Left renal cortex interstitium (tissue), 4 donors: ENCODE measurements at places on chromosomes 7 and 10. TPM values are rescaled to one million over a fixed set of nuclear protein-coding genes. Genes with fewer than 3 reads are reported as not detected.

- no peak for DNase-seq
These were observed 13.2 kb downstream of the SHOC2 start for GRCh38 chr10:110932505-110933180.

DNA sequence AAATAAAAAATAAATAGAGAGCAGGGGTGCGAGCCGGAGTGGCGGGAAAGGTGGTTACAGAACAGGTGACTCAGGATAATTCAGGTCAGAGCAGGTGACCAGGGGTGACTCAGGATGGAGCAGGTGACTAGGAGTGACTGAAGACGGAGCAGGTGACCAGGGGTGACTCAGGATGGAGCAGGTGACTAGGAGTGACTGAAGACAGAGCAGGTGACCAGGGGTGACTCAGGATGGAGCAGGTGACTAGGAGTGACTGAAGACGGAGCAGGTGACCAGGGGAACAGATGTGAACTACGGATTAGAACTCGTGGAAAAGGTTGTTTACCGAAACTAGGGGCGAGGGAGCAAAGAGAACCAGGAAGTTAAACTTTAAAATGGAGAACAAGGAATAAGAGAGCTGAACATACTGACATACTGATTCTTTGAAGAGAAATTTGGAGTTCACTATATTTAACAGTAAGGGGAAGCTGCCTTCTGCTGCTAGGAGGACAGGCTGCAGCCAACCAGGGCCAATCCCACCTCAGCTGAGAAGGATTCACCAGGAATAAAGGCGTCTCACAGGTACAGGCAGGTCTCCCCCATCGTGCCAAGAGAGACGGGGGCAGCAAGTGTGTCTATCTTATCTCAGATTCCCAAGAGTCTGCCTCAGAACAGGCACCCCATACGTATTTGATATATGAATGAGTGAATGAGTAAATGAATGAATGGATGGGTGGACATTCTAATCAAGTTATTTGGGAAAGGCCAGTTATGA lies 101.3 kb downstream of the CPXM2 start:
- DNase-seq: no peak

DNA sequence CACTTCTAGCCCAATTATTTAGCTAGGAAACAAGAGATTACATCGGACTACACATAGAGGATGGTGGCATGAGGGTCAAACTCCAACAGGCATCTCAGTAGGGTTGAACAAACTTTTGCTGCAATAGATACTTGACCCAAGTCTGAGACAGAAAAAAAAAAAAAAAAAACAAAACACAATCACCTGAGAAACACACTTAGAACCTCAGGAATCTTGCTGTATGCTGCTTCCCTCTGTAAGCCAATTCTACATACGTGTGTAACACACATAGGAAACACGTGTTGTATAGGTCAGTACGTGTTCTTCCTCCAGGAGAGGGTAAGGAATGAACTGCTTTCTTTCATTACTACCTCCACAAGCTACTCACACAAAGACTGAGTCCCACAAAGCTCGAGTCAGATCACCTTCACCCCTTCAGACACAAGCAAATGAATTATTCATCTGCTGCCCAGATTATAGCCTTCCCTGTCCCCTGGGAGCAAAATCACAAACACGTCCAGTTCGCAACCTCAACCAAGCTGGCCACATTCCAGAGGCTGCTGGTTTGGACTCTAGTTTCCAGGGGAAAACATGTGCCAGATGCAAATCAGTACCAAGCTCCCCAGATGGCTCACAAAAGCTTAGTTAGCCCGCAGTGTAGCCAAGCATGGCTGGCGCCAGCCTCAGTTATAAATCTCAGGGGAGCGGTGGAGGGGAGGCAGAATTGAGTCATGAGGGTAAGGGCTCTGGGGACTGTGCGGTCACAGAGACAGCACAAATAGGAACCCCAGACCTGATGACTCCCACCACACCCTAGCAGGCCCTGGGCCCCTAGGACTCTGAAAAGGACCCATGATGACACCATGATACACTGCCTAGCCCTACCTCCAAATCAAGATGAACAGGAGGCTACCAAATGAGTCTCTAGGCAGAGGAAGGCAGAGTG lies 15.1 kb downstream of the PSAP start:
- DNase-seq: peak; percentile 66

DNA sequence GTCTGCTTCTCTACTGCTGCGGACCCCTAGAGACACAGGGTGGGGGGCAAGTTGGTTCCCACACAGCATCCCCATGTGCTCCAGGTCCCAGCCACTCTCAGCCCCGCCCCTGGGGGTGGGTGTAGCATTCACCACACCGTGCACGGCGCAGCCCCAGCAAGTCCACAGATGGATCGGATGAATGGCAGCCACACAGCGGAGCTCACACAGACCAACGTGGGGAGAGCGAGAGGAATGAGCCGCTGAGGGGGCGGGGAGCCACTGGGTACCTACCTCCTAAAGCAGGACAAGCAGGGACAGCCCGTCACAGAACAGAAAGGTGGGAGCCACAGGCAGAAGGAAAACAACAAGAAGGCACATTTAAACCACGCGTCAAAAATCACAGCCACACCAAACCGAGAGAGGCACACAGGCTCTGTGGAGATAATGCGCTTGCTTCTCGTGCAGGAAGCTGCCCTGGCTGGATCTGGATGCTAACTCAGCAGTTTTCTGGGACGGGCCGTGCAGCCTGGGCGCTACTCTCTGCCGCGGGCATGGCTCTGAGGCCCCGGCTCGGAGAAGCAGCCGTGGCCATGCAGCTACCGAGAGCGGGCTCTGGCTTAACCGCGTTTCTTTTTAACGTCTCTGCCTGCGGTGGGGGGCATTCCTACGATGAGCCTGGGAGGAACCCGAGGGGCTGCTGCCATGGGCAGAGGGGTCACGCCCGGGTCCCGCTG lies 102.5 kb downstream of the CYTH3 start:
- DNase-seq: no peak

Gene ASIC3
- polyA plus RNA-seq: 3.6 TPM

Gene GRID1
- 1.6 TPM for polyA plus RNA-seq
